ENCODE measurements at places on chromosomes 2 and 18. TPM values are rescaled to one million over a fixed set of nuclear protein-coding genes. Genes with fewer than 3 reads are reported as not detected.

- no peak for DNase-seq
Observed at GRCh38 chr2:83196225-83196624, 1262.9 kb downstream of the SUCLG1 start.

The DIPK1C gene
- not detected for total RNA-seq

DNA sequence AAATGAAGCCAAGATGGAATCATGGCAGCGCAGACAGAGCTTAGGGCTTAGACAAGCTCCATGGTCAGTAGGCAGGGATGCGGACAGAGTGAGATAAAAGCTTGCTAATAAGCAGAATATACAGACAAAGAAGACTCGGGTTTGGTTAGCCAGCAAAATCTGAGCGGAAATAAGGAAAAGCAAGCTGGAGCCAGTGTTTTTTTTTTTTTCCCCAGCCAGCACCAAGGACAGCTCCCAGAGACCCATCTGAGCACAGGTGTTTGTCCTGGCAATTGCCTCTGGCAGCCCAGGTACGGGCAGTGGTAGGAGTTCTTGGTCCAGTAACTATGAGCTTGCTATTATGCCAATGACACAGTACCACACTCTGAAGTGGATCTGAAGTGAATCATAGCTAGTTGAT lies 187.6 kb downstream of the ADCYAP1 start:
- DNase-seq = no peak

The IER3IP1 gene
- 11.0 TPM for total RNA-seq

DNA sequence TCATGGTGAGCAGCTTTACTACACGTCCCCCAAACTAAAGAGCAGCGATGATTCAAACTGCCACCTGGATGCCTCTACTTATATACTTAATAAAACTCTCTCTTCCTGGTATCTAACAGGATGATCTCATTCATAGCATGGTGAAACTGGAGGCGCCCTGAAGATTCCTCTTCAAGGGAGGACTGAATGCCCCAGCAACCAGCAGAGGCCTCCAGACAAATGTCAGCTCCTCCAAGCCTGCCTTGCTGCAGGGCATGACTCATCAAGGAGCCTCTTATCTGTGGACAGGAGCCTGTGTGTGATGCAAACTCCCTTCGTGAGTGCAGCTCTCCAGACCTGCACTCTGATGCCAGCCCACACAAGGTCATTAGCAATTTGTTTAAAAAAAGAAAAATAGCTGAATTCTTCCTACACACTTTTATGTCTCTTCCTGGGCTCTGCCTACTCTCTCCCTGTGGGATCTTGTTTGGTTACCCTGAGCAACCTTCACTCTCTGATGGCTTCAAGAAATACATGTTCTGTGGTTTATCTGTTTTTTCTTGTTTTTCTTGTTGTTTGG lies 30.2 kb downstream of the LONRF2 start:
- DNase-seq = no peak
